ENCODE measurements at places on chromosomes 7 and 10. TPM values are rescaled to one million over a fixed set of nuclear protein-coding genes. Genes with fewer than 3 reads are reported as not detected.

Gene EN2
- under 0.01 TPM for total RNA-seq

Gene BMI1
- 38.5 TPM for total RNA-seq

Gene EPHB4
- 49.0 TPM for total RNA-seq

Gene ASCC1
- 34.6 TPM for total RNA-seq

Gene PPP3CB
- 21.4 TPM for total RNA-seq

Gene WEE2
- not detected for total RNA-seq

Gene CFAP70
- total RNA-seq = 0.77 TPM

Gene CALCR
- total RNA-seq = 0.36 TPM

Gene ABCB4
- 22.0 TPM for total RNA-seq

Gene TYW1
- total RNA-seq = 17.0 TPM

Gene TACR2
- 0.33 TPM for total RNA-seq

Gene PDCD11
- 28.2 TPM for total RNA-seq

Gene SAMD9
- 74.0 TPM for total RNA-seq

Gene HSPA12A
- 32.7 TPM for total RNA-seq

Gene GBX1
- not detected for total RNA-seq

Gene PIP
- total RNA-seq = not detected

Gene OR13A1
- not detected for total RNA-seq

Gene GPR26
- not detected for total RNA-seq

Gene ZSCAN25
- 14.2 TPM for total RNA-seq

Gene SOSTDC1
- not detected for total RNA-seq

Gene ITGA8
- not detected for total RNA-seq

Gene GPR85
- total RNA-seq = 7.0 TPM

Gene ACTL6B
- total RNA-seq = not detected

Gene FGFR2
- 0.15 TPM for total RNA-seq

Gene FRAT1
- 2.3 TPM for total RNA-seq

Gene KCNIP2
- 2.0 TPM for total RNA-seq

Gene AGMO
- 0.33 TPM for total RNA-seq

Measured in melanocyte of skin (primary cell).